ENCODE measurements at places on chromosomes 13 and 19.
A peak's percentile ranks its signal among the peaks of the same experiment; 100 is the strongest.

DNA sequence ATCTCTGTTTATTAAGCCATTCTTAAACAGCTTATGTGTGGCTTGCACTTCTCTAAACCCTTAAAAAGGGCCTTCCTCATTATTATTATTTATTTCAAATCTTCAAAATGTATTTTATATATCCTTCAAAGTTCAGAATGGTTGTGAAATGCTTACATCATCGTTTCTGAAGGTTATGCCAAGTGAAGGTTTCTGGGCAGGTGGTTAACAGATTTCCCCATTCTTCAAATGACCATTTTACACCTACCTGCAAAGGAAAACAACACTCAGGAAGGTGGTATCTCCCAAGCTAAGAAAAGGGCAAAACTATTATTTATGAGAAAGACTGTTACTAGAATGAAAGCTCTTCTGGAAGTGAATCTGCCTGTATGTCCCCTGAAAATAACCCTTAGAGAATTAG lies 191.6 kb downstream of the SHISA2 start:
- no peak for DNase-seq

- DNase-seq = peak; percentile 23
Observed at GRCh38 chr19:7191946-7192691, 102.1 kb downstream of the INSR start.

GRCh38 chr19:1237027-1237659 lies 662 bp downstream of the CBARP start:
- no peak for DNase-seq

- DNase-seq = peak; percentile 57
Observed at GRCh38 chr19:49340069-49340864, 5.1 kb downstream of the CD37 start.

- DNase-seq = no peak
Observed at GRCh38 chr19:41416194-41416674, 10.9 kb downstream of the B3GNT8 start.

GRCh38 chr19:30695171-30695875 lies 323.1 kb downstream of the ZNF536 start:
- no peak for DNase-seq

- peak; percentile 81 for DNase-seq
Observed at GRCh38 chr13:110628477-110628793, 13.1 kb downstream of the NAXD start.

Data from fibroblast of villous mesenchyme (primary cell).